AG09319 (cell line): ENCODE measurements at places on chromosomes 3 and 15.

GRCh38 chr3:30680789-30681648 lies 74.6 kb downstream of the TGFBR2 start:
- peak; percentile 71 for DNase-seq

GRCh38 chr3:63970631-63971475 lies 52.4 kb downstream of the PSMD6 start:
- DNase-seq = no peak

DNA sequence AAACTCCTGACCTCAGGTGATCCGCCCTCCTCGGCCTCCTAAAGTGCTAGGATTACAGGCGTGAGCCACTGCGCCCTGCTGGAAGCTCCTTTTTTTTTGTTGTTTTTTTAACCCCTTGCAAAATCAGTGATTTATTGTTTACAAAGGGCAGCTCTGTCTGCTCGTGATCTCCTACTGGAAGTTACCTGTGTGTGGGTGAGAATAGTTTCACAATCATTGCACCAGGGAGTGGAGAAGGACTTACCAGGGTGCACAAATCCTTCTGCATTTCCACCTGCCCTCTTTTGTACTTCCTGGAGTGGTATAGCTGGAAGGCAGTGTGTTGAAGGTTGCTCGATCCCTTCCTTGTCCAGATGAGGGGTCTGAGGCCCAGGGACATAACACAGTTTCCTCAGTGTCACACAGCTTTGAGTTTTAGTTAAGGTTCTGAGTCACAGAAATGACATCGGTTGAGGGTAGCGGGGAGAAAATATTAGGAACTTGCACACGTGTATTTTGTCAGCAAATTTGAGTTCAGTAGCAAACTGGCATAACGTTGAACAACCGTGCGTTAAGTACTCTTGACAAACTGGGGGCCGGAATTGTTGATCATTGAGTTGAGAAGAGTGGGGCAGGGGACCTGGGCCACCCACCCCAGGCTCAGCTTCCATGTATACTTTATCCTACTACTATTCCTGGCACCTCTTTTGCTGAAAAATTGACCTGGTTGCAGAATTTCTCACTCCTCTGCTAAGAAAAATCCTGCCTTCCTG lies 11.3 kb upstream of the TRAK1 start:
- DNase-seq = no peak

- no peak for DNase-seq
Observed at GRCh38 chr3:31636049-31636448, 103.3 kb downstream of the STT3B start.

GRCh38 chr15:72902245-72902918 lies 118.8 kb upstream of the ADPGK start:
- no peak for DNase-seq

DNA sequence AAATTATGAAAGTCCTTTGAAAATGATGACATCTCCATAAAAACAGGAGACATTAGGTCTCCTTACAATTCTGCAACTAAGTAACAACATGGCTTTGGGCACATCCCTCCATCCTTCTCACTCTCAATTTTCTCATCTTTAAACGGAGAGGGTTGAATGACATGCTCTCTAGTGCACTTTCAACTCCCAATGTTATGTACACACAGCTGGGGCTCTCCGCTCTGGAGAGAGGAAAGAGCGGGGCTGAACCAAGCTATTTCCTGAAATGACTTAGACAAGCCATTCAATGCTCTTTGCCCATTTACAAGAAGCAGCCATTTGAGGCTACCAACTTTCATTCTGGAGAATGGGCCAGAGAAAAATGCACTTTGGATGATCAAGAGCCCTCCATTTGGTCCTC lies 144.2 kb upstream of the BNIP2 start:
- no peak for DNase-seq

GRCh38 chr3:190338717-190339116 lies 16.5 kb upstream of the CLDN1 start:
- no peak for DNase-seq

DNA sequence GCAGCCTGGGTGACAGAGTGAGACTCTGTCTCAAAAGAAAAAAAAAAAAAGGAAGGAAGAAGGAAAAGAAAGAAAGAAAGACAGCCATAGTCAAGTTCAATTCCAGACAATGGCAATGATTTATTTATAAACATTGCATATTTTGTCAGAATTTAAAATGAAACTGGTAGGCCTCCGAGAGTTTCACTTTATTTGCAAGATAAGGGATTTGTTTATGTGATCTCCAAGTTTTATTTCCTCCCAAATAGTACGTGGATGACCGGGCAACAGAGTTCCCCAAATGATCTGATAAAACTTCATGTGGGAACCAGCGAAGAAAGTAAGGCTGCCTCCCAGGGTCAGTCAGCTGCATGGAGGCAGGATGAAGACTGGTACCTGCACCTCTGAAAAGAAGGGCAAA lies 28.6 kb upstream of the MOBP start:
- DNase-seq = no peak

DNA sequence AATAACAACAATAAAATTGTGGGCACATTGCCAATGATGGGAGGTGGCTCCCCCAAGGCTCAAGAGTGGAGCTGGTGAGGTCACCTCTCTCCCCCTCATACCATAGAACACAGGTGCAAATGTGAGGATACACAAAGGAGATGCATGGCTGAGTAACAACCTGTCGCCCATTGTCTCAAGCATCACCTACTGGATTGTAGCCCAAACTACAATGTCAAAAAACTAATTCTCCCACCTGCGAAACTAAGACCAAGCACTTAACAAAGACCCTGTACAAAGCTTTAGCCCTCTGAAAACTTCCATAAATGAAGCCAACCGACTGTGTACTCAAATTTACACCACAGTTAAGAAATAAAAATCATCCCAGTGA lies 50.4 kb upstream of the IGSF11 start:
- DNase-seq = no peak

GRCh38 chr15:73624530-73624929 lies 8.7 kb downstream of the NPTN start:
- DNase-seq = no peak

GRCh38 chr3:5733995-5734394 lies 546.5 kb downstream of the EDEM1 start:
- no peak for DNase-seq

- no peak for DNase-seq
Observed at GRCh38 chr3:162443376-162443775, 946.8 kb downstream of the OTOL1 start.

GRCh38 chr3:30248423-30248822 lies 358.0 kb upstream of the TGFBR2 start:
- DNase-seq = no peak

DNA sequence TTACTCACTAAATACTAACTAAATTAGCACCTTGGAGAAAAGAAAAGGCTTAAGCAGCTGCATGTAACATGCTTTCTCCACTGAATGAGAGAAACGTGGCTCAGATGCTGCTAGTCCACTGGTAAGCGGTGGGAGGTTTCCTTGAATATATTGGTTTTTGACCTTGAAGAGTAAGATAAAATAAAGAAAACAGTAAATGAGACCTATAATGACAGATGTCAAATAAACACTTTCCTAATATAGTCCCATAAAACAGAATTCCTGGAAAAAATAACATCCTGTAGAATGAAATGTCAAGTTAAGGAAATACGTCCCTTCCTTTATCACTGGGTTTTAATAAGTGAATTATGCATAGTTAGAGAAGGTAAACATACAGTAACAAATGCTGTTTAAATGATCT lies 215.0 kb downstream of the DPH6 start:
- no peak for DNase-seq

DNA sequence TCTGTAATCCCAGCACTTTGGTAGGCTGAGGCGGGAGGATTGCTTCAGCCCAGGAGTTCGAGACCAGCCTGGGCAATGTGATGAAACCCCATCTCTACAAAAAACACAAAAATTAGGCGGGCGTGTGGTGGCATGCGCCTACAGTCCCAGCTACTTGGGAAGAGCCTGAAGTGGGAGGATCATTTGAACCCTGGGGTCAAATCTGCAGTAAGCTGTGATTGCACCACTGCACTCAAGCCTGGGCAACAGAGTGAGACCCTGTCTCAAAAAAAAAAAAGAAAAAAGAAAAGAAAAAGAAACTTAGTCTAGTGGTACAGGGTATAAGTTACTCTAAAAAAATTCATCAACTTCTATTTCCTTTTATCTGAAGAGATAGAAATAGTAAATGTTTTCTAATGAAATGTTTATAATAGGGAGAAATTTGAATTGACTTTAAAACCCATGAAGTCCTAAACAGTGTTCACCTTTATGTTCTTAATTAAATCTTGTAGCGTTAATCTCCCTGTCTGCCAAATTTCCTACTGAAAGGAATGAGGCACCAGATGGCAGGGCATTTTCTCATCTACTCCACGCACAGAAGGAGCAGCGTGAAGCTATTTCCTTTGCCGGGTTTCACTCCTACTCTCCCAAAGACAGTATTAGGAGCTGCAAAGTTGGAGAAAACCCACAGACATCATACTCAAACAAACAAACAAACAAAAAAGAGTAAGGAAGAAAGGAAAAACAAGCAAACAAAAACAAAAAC lies 1.9 kb downstream of the PCLAF start:
- peak; percentile 3 for DNase-seq

- DNase-seq = no peak
Observed at GRCh38 chr15:77292969-77293558, 126.8 kb downstream of the PEAK1 start.

GRCh38 chr15:70362886-70363285 lies 265.2 kb upstream of the TLE3 start:
- no peak for DNase-seq

- DNase-seq = no peak
Observed at GRCh38 chr3:72113564-72113963, 328.6 kb upstream of the PROK2 start.

DNA sequence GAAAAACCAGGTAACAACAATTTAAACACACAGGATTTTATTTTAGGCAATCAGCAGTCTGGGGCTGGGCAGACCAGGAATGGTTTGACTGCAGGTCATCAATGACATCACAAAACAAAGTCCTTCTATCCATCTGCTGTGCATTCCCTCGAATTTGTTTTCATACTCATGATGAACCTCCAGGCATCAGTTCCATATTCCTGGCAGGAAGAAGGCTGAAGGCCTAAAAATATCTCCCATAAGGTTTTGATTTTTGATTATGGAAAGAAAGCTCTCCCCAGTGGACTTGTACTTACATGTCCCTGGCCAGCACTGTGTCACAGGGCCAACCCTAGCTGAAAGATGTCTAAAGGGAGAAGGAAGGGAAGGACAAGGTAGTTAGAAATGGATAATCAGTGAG lies 107.4 kb downstream of the PEAK1 start:
- peak; percentile 57 for DNase-seq

DNA sequence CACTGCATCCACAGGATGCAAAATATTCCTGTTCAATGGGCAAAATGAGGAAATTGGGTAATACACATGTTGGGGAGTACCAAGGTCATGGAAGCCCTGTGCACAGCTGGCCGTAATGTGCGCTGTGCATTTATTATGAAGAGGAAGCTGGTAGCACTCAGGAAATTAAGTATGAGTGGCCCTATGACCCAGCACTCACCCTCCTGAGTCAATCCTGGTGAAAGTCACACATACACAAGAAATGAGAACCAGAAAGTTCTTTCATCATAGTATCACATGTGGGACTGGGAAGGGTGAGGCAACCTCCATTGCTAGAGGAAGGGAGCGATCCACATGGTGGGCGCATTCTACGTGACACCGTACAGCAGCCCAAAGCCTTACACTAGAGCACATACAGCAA lies 11.4 kb upstream of the PRR20G start:
- DNase-seq = no peak

DNA sequence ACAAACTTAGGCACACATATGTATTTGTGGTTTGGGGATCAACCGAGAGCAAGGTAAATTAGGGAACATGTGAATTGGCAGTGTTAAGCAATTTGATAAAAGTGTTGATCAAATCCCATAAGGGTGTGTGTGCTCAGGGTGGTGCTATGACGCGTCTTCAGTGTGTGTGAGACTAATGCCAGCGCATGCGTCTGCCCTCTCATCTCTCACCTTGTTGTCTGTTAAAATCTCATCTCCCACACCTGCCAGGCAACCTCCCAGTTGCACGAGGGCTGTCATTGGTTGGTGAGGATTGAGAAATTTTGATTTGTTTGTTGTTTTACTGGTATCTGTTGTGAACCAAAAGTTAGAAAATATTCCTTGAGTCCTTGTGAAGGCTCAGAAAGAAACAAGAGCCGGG lies 137.2 kb upstream of the ICE2 start:
- no peak for DNase-seq

- no peak for DNase-seq
Observed at GRCh38 chr15:62641825-62642224, 400.7 kb upstream of the TPM1 start.

- no peak for DNase-seq
Observed at GRCh38 chr3:112646623-112647022, 5.7 kb upstream of the CCDC80 start.

GRCh38 chr3:182315313-182315712 lies 478.0 kb upstream of the ATP11B start:
- no peak for DNase-seq

GRCh38 chr3:121918779-121919483 lies 24.7 kb downstream of the SLC15A2 start:
- no peak for DNase-seq

GRCh38 chr3:7504886-7505775 lies 644.2 kb downstream of the GRM7 start:
- no peak for DNase-seq

DNA sequence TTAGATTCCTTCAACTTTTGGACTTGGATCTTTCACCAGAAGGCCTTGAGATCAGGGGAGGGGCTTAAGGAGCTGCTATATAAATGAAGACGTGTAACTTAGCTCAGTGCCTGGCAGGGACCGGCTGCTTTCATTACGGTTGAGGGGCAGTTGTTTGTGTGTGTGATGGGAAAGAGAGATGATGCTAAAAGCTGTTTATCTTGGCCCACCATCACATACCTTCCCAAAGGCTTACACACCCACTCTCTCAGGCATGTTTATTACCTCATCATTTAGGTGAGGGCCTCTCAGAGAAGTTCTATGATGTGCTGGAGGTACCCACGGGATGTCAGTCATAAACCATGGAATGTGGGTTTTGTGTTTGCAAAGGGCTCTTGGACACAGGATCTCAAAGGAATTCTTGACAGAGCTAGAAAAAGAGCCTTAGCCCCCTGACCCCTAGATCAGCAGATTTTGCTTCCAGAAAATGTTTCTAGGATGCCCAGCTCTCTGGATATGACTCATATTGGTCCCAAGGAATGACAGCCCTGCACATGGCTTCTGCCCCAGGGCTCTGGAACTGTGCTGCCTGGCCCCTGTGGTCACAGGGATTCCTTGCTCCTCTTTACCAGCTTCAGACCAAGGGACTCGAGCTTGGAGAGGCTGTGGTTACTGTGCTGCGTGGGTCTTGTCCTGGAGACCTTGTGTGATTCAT lies 15.9 kb upstream of the SMAD3 start:
- DNase-seq = no peak

DNA sequence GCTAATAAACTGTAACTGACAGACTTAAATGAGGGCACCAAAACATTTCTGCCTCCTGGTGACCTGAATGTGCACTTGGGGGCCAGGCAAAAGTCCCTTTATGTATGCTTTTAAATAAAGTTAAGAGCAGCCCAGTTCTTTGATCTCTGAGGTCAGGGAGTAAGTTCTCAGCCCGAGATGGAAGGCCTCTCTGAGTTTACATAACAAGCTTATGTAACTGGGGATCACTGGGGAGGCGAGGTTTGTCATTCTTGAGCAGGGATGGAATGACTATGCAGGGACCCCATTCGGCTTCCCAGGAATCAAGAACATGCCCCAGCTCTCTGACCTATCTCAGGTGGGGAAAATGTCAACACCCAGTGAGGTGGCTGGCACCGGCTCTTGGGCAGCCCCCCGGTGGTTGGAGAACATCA lies 198.7 kb upstream of the BHLHE40 start:
- no peak for DNase-seq
